ENCODE measurements at places on chromosomes 16 and 17. TPM values are rescaled to one million over a fixed set of nuclear protein-coding genes. Genes with fewer than 3 reads are reported as not detected.

The MYCBPAP gene
- 0.98 TPM for total RNA-seq

The MRPL38 gene
- total RNA-seq: 45.3 TPM

The KRTAP2-3 gene
- total RNA-seq: 2.6 TPM

The GRB7 gene
- total RNA-seq: 31.8 TPM

The SNX20 gene
- not detected for total RNA-seq

The TMC8 gene
- total RNA-seq: under 0.01 TPM

The PRSS36 gene
- total RNA-seq: 1.1 TPM

The PLLP gene
- total RNA-seq: 9.6 TPM

The RAB40C gene
- total RNA-seq: 21.8 TPM

The GLIS2 gene
- total RNA-seq: 73.4 TPM

The CRAMP1 gene
- 10.3 TPM for total RNA-seq

The NEURL4 gene
- 13.1 TPM for total RNA-seq

The TMEM238L gene
- total RNA-seq: not detected

The OR1A1 gene
- not detected for total RNA-seq

The NXPH3 gene
- total RNA-seq: not detected

The RNF222 gene
- total RNA-seq: not detected

The BRICD5 gene
- 3.8 TPM for total RNA-seq

The MAP2K6 gene
- total RNA-seq: 2.1 TPM

The KRT31 gene
- not detected for total RNA-seq

The STAC2 gene
- total RNA-seq: not detected

The CHST4 gene
- total RNA-seq: not detected

The KRTAP4-16 gene
- total RNA-seq: not detected

The HEATR9 gene
- total RNA-seq: not detected

The SDR42E2 gene
- total RNA-seq: not detected

The CLEC18A gene
- total RNA-seq: 15.8 TPM

The OR3A3 gene
- total RNA-seq: not detected

The CDC42EP4 gene
- total RNA-seq: 56.9 TPM

The NLRC3 gene
- total RNA-seq: not detected

The CACNG1 gene
- not detected for total RNA-seq

The CDH3 gene
- total RNA-seq: 24.0 TPM

The KCNH6 gene
- not detected for total RNA-seq

The CCL17 gene
- total RNA-seq: not detected

The SLC6A2 gene
- total RNA-seq: not detected

The FZD2 gene
- 50.3 TPM for total RNA-seq

The ABCC11 gene
- total RNA-seq: 0.13 TPM

The RCVRN gene
- total RNA-seq: not detected

The C17orf78 gene
- not detected for total RNA-seq

The CLEC19A gene
- not detected for total RNA-seq

The PRR29 gene
- total RNA-seq: 0.38 TPM

The SERPINF2 gene
- 48.9 TPM for total RNA-seq

Data from mesangial cell (primary cell).